Mesothelial cell of epicardium (in vitro differentiated cells): ENCODE measurements at places on chromosomes 12 and 14. TPM values are rescaled to one million over a fixed set of nuclear protein-coding genes. Genes with fewer than 3 reads are reported as not detected.

GRCh38 chr14:45619831-45620230 is 366.8 kb upstream of the MIS18BP1 start:
- DNase-seq, result no peak

SOS2 gene
- total RNA-seq, result 43.6 to 47.0 TPM (median 45.7 TPM) in 3 replicates

DNA sequence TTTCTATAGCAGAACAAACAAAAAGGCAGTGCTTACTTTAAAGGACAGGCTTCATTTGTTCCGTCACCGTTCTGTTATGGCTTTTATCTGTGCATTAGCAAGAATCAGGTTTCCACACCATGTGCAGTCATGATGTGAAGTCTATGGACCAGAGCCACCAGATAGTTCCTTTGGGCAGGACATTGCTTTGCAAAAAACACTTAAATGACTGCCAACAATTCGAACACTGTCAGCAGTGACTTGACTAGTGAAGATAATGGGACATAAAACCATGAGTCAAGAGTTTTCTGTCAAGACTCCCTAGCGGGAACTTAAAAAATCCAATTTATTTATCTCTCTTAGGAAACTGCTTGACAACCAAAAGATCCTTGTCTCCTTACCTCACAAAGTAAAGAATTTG is 80.3 kb downstream of the NKX2-1 start:
- no peak for DNase-seq

- DNase-seq, result no peak
Measured at GRCh38 chr12:6958609-6959057, 7.5 kb downstream of the PTPN6 start.
